Liver (tissue), 10 donors: ENCODE measurements at places on chromosomes 3 and 15.

DNA sequence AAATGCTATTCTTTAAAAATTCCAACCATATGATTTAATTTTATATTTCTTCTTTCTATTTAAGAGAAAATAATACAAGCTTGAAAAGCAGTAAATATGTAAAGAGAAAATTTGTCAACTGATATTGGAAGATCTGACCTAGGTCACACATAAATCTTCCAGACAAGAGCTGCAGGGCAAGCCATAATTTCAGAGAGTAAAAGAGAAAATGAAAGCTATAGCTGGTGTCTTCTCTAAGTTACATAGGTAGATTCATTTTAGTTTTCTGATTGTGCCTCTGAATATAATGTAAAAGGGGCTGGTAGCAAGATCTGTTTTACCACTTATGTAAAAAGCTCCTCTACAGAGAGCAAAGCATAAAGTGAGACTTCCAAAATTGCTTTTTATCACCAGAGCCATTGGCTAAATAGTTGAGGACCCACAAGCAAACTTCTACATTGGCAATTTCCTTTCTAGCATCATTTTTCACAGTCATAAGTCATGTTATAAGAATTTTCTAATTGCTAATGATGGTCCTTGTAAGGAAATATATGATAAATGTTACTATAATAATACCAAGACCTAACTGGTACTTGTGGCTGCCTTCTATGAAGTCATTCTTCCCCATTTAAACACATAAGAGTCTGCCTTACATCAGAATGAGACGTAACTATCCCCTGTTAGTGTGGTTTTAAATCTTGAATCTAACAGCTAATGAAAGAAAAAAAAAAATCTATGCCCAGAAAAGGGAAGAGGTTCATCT, 80.8 kb upstream of the SKOR1 start:
- no peaks in the 10 kb centered on the region for H3K4me1 ChIP-seq
- no peaks in the 10 kb centered on the region for H3K27me3 ChIP-seq
- H3K36me3 ChIP-seq = no peaks in the 10 kb centered on the region
- H3K27ac ChIP-seq = no peak overlapping the region

- H3K36me3 ChIP-seq = peaks cover 5% of the 10 kb centered on the region
- no peak overlapping the region for H3K4me3 ChIP-seq
- H3K27ac ChIP-seq = peak overlapping the region; percentile 38
- H3K4me1 ChIP-seq = peaks cover 3% of the 10 kb centered on the region
- no peaks in the 10 kb centered on the region for H3K27me3 ChIP-seq
Measured at GRCh38 chr3:188212308-188212969, 58.5 kb downstream of the LPP start.

GRCh38 chr3:43735618-43736017, 44.9 kb downstream of the ABHD5 start:
- peaks cover 3% of the 10 kb centered on the region for H3K4me1 ChIP-seq
- no peak overlapping the region for H3K27ac ChIP-seq
- DNase-seq = no peak
- no peak overlapping the region for H3K4me3 ChIP-seq
- H3K27me3 ChIP-seq = no peaks in the 10 kb centered on the region
- no peaks in the 10 kb centered on the region for H3K36me3 ChIP-seq

DNA sequence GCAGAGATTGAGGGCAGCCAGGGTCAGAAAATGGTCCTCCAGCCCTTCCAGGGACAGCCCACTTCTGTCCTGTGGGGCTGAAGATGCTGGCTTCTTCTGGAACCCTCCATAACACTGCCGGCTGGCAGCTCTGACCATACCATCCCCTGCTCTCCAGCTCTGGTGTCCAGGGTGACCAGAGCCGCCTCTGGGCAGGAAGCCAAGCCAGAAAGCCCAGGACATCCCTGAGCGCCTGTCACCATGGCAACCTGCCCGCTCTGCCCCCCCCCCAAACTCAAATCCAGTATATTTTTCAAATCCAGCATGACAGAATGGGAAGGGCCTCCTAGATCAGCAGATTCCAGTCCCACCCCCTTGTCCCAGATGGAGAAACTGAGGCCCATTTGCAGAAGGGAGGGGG, 420 bp upstream of the TMIE start:
- H3K4me3 ChIP-seq = no peak overlapping the region
- no peaks in the 10 kb centered on the region for H3K27me3 ChIP-seq
- no peak for DNase-seq
- H3K27ac ChIP-seq = no peak overlapping the region

DNA sequence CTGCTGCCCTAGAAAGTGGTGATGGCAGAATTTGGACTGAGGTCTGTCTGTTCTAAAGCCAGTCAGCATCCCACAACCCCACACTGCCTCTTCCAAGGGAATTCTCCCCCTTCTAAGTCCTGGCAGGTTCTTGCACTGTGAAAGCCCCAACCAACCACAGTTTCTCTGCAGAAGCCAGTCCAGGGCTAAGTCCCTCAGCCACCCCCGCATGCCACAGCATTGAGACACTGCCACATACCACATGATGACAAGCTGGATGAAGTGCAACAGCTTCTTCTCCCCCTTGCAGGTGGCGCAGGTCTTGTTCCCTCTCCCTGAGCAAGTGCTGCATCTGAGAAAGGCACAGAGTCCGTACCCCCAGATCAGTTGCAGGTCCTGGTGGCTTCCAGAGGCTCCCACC, 18.6 kb downstream of the SSUH2 start:
- no peaks in the 10 kb centered on the region for H3K36me3 ChIP-seq
- H3K27ac ChIP-seq = no peak overlapping the region
- no peak overlapping the region for H3K4me3 ChIP-seq

DNA sequence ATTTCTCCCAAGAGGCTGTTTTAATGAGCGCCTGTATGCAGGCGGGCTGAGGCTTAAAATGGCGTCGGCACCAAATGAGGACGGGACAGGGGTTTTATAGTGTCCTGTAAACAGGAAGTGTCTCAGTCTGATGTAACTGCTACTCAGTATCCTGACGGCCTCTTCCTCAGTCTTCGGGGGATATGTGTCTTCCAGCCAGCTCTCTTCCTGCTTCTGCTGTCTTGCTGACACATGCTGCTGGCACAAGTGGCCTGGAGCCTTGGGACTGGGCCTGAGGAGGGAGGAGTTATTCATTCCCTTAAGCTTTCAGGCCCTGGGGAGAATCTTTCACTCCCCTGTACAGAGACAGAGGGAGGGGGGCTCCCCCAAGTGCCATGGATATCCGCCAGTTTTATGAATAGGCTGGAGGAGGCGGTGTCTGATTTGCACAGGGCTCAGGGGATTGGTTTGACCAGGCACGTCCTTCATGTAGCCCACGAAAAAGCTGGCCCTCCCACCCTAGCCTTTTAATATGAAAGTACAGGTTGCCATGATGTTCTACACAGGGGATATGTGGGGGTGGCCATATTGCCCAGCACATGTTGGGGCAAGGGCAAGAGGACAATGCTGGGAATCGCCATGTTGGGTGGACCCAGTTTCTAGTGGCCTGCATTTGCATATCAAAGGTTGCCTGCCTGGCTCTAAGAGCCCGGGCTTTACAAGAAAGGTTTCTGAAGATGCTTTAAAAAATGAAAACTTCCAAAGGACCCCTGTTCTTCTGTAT, 19.9 kb downstream of the NDUFB4 start:
- H3K36me3 ChIP-seq = no peaks in the 10 kb centered on the region
- H3K27ac ChIP-seq = no peak overlapping the region
- H3K4me3 ChIP-seq = no peak overlapping the region
- no peaks in the 10 kb centered on the region for H3K27me3 ChIP-seq

DNA sequence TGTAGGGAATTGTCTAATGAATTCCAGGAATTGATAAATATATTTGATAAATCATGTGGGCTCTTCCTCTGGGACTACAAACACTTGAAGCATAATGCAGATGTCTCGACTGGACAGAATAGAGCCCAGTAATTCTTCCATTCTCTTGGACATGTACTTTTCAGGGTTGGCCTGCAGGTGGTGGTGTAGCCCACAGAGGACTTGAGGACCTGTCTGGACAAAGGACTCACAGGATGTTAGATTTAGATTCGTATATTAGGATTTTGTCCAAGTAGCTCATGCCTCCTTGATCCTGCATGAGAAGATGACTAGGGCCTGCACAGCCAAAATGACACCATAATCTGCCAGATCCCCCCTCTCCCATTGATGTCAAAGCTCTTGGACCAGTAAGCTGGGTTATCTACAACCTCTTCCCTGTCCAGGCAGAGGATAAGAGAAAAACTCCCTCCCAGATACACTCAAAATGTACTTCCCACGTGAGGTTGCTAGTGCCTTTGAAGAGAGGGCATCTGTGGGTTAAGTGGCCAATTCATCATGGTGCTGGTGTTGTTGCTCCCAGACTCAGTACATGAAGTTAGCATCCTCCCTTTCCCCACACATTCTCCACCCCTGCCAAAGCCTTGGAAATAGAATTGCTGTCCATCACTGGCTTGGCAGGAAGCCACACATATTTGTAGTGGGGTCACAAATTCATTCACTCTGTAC, 88.6 kb upstream of the ZNF280D start:
- H3K4me3 ChIP-seq = no peak overlapping the region
- H3K4me1 ChIP-seq = no peaks in the 10 kb centered on the region
- no peaks in the 10 kb centered on the region for H3K27me3 ChIP-seq
- no peak overlapping the region for H3K27ac ChIP-seq

DNA sequence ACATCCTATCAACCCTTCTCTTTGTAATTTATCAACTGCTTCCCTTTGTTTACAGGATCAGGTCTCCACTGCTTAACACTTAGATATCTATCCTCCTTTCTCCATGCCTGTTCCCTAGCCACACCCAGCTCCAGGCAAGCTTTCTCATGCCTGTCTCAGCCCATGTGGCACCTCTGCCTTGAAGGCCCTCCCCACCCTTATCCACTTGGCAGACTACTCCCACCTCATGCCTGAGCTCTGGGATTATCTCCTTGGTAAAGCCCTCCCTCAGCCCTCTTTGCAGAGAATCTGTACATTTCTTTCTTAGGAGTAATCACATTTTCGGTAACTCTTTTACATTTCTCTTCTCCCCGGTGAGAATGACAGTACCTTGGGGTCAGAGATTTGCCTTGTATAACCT, 96.0 kb downstream of the ATP1B3 start:
- H3K27me3 ChIP-seq = no peaks in the 10 kb centered on the region
- no peak overlapping the region for H3K27ac ChIP-seq
- no peaks in the 10 kb centered on the region for H3K36me3 ChIP-seq
- no peak overlapping the region for H3K4me3 ChIP-seq
- DNase-seq = no peak
